Effector CD8-positive, alpha-beta T cell (primary cell): ENCODE measurements at places on chromosomes 11 and 22.
A peak's percentile ranks its signal among the peaks of the same experiment; 100 is the strongest.

- no peak for DNase-seq
These were observed 27.4 kb upstream of the YPEL1 start for GRCh38 chr22:21762712-21763581.

DNA sequence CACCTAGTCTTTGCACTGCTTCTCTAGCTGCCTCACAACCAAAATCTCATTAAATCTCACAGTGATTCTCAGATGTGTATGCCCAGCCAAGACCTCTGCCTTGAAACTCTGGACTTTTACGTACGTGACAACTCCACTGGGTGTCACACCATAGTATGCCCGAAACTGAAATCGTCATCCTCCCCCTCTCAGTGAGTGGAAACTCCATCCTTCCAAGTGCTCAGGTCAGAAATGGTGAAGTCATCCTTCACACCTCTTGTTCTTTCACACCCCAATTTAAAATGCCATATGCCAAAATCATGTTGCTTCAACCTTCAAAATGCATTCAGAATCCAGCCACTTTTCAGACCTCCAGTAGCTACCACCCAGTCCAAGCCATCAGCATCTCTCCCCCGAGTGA lies 42.5 kb downstream of the SFI1 start:
- no peak for DNase-seq

DNA sequence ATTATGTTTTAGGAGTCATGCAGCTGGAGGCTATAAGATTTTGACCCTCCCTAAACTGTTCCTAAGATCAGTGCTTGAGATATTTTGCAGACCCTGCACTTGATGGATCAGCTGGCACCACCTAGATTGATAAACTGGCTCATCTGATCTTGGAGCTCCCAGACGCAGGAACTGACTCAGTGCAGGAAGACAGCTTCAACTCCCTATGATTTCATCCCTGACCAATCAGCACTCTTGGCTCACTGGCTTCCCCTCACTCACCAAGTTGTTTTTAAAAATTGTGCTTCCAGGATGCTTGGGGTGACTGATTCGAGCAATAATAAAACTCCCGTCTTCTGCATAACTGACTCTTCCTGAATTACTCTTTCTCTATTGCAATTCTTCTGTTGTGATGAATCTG lies 637.5 kb upstream of the FAT3 start:
- DNase-seq = no peak

DNA sequence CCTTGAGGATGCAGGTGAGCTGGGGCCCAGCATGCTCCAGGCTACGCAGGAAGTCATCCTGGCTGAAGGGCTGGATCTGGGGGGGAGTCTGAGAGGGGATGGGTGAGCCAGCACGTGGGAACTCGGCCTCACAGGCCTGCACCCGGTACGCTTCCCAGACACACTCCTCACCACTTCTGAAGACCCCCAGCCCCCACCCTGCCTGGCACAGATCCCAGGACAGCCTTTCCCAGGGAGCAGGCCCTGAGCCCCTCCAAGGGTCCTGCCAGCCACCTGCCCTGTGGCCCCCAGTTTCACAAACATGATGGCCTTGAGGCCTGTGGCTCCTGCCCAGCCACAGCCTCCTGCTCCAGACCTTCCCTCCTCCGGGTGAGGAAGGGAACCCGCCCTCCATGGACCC lies 5.6 kb upstream of the PLXNB2 start:
- no peak for DNase-seq

DNA sequence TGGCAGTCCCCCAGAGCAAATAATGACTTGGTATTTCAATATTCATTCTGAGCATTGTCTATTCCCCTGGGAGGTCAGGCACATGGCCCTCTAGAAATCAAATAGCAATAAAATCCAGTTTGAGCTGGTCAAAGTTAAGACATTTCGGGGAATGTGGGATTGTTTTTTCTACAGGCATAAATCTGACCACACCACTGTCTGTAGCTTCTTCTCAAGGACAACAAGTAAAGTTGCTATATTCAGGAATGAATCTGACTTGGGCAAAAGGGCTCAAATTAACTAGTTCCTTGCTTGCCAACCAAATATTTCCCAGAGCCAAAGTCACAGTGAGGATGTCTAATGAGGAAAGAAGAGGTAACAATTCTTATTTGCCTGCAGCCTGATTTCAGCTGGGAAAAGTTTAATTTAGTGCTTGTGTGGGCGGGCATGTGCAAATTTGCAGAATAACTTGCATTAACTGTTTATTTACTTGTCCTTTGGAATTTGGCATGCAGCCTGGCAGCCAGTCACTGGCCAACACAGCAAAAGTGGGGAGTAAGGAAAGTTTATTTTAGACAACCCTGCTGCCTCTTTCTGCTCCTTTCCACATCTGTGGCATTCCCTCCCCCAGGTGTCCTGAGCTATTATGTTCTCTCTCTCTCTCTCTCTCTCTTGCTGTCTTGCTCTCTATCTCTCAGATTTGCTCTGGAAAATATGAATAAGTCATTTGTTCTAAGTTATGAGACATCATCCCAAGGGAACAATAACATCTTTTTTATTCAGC lies 51.2 kb upstream of the ARHGAP20 start:
- no peak for DNase-seq

DNA sequence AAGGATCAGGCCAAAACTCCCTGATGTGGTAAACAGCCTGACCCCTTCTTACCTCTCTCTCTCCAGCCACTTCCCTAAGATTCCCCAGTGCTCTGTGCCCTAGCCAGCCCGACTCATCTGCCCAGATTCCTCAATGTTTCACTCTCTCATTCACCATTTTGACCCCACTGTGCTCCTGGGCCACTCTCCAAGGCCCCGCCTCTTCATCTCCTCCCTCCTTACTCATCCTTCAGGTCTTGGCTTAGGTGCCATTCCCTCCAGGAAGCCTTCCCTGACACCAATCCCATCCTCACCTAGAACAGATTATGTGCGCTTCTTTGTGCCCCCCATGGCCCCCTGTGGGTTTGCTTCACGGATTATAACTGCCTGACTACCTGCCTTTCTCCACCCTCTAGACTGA lies 13.2 kb downstream of the SLC43A3 start:
- DNase-seq = no peak

- DNase-seq = no peak
These were observed 6.7 kb downstream of the PAMR1 start for GRCh38 chr11:35518766-35519165.

GRCh38 chr22:38951734-38952133 lies 5.7 kb upstream of the APOBEC3A start:
- no peak for DNase-seq

GRCh38 chr11:129750343-129751292 lies 65.0 kb upstream of the TMEM45B start:
- peak; percentile 56 for DNase-seq

DNA sequence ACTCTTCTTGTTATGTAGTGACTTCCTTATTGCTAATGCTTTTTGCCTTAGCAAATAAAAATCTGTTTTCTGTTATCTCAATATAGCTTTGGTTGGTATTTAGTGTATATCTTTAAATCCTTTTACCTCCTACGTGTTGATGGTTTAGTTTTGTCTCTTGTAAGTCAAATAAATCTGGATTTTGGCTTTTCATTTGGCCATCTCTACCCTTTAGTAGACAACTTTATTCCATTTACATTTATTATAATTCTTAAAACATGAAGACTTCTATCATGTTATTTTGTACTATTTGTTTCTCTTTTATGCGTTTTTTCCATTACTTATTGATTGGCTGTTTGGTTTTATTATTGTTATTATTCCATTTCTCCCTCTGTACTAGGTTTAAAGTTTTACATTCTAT lies 19.5 kb upstream of the ALKBH3 start:
- DNase-seq = no peak

GRCh38 chr11:134949121-134950090 lies 537.4 kb upstream of the B3GAT1 start:
- DNase-seq = no peak

- no peak for DNase-seq
These were observed 236.8 kb downstream of the MN1 start for GRCh38 chr22:27564806-27565205.

GRCh38 chr11:22807855-22808570 lies 21.6 kb downstream of the SVIP start:
- no peak for DNase-seq

- peak; percentile 16 for DNase-seq
These were observed 945 bp downstream of the ROBO3 start for GRCh38 chr11:124865902-124866851.

DNA sequence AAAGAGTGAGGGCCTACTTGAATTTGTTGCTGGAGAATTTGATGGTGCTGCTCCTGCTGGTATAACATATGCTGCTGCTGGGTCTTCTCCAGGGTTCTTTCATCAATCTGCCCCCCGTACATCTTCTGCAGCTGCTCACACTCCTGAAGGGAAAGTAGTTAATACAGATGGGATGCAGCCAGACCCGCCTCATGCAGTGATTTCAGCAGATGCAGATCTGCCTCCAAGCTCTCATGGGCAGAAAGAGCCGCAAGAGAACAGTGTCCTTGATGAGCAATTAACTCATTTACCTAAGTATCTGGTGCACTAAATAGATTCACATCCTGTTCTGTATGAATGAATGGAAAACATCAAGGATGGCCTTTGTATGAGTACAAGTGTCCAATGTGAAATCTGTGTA lies 24.8 kb upstream of the APOA1 start:
- DNase-seq = no peak

DNA sequence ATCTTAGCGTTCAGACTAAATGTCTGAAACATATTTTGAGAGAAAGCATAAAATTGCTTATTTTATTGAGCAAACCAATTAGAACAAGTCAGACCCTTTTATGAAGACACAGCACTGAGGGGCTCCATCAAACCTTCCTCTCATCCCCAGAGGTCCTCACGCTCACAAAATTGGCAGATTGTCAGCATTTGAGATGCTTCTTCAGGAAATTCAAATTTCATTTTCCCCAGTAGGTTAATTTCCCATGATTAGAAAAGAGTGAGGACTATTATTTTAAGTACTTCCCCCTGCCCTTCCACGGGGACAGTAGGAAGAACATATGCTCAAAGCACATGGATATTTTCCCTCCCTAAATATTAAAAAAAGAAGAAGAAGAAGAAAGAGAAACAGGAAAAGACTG lies 851.8 kb downstream of the BRD1 start:
- no peak for DNase-seq

- DNase-seq = peak; percentile 46
These were observed 13.2 kb downstream of the OTUB1 start for GRCh38 chr11:63999349-64000025.

DNA sequence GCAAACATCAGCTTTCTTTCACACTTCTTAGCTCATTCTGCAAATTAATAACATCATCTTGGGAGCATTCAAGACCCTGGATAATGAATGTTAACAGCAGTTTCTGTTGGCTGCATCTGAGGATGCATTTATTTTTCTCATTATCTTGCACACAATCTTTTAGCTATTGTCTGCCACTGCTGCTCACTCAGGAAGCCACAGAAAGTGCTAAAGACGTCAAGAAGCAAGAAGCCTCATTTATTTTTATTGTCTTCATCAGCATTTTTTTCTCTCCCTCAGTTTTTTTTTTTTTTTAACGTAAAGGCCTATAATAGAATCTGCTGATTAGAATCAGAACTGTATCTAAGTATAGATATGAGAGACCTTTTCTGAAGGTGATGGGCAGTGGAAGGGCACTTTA lies 1339.4 kb downstream of the FAM181B start:
- no peak for DNase-seq

DNA sequence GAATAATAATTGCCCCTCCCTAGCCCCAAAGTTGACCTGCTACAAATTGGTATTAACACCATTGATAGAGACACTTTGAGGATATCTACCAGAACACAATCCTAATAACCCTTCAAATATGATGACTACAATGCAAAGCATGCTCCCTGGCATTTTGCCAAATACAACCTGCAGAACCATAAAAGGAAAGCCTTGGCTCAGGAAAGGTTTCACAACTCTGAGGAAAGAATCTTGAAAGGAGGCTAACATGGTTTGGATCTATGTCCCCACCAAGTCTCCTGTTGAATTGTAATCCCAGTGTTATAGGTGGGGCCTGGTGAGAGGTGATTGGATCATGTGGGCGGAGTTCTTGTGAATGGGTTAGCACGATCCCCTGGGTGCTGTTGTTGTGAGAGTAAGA lies 140.4 kb upstream of the ARHGAP42 start:
- DNase-seq = no peak

DNA sequence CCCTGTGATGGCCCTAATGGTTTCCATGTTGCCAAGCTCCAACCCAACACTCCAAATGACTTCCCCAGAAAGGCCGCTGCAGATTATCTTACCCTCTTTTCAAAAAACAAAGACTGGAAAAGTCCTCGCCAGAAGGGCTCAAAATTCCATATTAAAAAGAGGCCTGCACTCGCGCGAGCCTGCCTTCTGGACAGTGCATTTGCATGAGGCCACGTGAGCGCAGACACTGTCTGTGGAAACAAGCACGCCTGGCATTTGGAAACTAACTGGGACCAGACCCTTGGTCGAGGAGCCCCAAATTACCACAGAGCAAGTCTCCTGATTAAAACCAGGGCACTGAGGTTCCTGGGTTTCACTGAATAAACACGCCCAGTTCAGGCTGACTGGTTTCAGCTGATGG lies 42.9 kb downstream of the ABTB2 start:
- DNase-seq = no peak

GRCh38 chr11:99584830-99585229 lies 564.1 kb downstream of the CNTN5 start:
- DNase-seq = no peak

- no peak for DNase-seq
These were observed 219.9 kb downstream of the MN1 start for GRCh38 chr22:27581688-27582087.

GRCh38 chr11:97506076-97506759 lies 1116.4 kb downstream of the JRKL start:
- no peak for DNase-seq

GRCh38 chr11:130778705-130779104 lies 137.6 kb downstream of the SNX19 start:
- no peak for DNase-seq

DNA sequence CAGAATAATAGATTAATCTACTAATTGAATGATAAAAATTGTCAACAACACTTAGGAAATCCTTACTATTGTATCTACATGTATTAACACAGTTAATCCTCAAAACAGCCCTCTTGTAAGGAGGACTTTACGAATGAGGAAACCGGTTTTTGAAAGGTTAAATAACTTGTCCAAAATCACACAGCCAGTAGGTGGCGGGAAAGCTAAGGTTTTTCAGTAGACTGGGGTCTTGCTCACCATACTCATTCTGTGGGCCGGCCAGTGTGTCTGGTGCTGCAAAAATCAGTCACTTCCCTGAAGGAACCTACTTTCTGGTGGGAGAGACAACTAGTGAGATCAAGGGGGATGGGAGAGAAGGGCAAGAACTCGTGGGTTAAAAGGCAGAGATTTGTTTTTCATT lies 3.8 kb downstream of the DCPS start:
- no peak for DNase-seq

DNA sequence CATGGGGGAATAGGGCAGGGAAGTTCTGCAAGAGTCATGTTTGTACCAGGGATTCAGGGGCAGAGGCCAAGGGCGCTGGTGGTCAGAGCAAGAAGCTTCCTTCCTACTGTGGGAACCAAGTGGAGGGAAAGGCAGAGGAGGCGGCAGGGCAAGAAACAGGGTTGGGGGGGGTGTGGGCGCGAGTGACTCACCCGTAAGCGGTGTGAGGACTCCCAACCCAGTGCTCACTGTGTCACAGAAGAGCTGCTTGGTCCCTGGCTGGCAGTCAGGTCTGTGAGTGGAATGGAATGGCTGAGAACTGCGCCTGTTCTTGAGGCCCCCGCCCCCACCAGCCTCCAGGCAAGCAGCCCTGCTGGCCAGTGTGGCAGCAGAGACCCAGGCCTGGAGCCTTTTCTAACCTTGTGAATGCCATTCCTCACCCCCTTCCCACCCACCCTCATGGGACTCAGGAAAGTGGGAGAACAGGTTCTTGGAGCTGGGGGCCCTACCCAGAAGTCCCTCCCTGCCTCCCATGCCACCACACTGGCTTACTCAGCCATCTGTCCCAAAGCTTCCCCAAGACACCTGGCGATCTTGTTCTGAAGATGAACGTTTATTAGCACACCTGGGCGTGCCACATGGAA lies 4.7 kb downstream of the LRRC10B start:
- no peak for DNase-seq
